ENCODE measurements at places on chromosomes 11 and 22. TPM values are rescaled to one million over a fixed set of nuclear protein-coding genes. Genes with fewer than 3 reads are reported as not detected.

DNA sequence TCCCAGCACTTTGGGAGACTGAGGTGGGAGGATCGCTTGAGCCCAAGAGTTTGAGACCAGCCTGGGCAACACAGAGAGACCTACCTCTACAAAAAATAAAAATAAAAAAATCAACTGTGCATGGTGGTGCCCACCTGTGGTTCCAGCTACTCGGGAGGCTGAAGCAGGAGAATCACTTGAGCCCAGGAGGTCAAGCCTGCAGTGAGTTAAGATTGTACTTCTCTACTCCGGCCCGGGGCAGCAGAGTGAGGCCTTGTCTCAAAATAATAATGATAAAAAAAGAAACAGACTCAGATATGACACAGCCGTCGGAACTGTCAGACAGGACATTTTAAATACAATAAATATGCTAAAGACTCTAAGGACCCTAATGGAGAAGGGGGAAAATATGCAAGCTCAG, 18.4 kb downstream of the ASCL2 start:
- no peak for DNase-seq

GRCh38 chr22:36701965-36702621, 1.5 kb downstream of the CACNG2 start:
- DNase-seq: no peak

DNA sequence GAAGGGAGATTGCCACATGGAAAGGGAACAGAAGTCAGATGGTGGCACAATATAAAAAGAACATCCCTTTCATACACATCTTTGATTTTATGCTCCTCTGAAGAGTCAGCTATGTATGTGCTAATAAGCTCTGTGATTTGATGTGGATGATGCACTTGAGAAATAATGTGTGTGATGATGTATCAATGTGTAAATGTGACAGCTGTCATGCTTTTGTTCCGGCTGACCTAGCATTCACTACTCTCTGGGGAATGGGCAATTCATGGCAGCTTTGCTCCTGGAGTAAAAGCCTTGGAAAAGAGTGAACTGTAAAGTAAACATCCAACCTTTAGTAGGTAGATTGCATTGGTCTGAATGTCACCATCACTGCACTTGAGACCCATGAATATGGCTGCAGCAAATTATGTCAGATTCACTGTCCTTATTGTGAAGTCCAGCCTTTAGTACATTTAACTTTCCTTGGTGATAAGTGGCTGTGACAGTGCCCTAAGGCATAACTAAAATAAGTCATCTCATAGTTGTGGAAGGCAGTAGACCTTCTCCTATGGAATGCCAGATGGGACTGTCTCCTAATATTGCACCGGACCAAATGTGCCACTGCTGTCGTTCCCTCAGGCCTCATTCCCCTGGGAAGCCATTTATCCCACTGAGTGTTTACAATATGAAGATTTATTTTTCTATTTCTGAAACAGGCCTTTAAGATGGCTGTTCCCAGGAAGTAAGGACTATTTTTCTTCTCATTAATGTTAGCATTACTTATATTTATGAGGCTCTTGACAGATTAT, 178.2 kb upstream of the CCDC90B start:
- DNase-seq: no peak

CDC42EP1 gene
- 97.0 TPM for total RNA-seq

CCDC179 gene
- not detected for total RNA-seq

GRCh38 chr11:91081440-91082043, 858.7 kb upstream of the CHORDC1 start:
- no peak for DNase-seq

ZP1 gene
- 0.68 TPM for total RNA-seq

- DNase-seq: no peak
These were observed 1340.7 kb downstream of the LRRC4C start for GRCh38 chr11:40118780-40119179.

GRCh38 chr22:46113110-46113909, 37.0 kb upstream of the PPARA start:
- DNase-seq: no peak

GRCh38 chr11:122756417-122756816, 81.9 kb upstream of the CRTAM start:
- DNase-seq: no peak

DNA sequence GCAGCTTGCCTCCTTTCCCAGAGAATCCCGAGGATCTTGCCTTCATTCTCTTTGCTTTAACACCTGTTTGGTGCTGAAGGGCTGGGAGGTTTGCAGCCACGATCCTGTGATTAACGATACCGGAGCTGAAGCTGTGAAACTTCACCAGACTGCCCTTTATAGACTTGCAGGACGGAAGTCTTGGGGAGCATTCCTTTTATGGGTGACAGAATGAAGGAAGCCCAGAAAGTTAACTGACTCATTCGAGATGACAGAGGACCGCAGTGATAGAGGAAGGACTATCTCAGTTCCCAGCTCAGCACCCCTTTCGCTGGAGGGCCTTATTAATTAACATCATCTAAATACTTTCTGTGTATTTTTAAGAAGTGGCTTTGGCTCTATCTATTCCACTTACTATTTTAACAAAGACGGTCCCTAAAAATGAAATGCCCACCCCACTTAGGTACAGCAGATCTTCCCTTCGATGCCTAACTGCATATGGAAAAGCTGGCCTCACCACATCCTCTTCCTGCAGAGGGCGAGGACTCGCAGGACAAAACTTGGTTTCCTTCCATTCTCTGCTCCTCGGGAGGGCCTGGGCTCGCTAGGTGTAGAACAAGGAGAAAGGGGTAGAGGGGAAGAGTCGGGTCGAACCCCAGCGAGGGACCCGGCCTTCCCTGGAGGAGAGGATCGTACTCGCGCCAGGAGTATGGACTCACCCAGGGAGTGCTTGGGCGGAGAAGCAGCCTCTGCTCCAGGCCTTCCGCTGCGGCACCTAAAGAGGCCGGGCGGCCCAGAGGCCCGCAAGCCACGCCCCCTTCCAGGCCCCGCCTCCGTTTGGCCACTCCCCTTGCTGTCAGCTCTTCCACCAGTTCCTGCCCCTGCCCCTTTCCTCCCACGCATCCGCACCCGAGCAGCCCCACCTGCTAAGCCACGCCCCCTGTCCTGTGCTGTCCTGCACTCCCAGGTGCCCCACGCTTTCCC, 30.7 kb upstream of the USP47 start:
- no peak for DNase-seq

- DNase-seq: peak; percentile 21
These were observed 557 bp downstream of the GTPBP1 start for GRCh38 chr22:38706101-38706900.

SSTR3 gene
- not detected for total RNA-seq

DNA sequence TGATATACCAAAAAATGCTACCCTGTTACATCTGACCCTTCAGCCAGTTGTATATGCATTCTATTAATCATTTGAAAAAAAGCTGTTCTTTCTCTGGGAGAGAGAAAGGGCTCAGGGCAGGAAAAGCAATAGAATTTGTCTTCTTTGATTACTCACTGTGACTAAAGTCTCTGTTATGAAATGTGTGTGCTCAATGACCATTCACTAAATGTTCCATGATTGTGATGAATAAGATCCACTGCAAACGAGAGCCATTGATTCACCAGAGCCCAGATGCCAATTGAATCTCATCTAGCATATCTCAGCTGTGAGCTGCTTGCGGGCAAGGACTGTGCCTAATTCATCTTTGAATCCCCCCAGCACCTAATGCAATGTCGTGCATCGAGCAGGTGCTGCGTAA, 184.3 kb downstream of the OPCML start:
- DNase-seq: no peak

- no peak for DNase-seq
These were observed 66.7 kb upstream of the LMO1 start for GRCh38 chr11:8330404-8330803.

DNA sequence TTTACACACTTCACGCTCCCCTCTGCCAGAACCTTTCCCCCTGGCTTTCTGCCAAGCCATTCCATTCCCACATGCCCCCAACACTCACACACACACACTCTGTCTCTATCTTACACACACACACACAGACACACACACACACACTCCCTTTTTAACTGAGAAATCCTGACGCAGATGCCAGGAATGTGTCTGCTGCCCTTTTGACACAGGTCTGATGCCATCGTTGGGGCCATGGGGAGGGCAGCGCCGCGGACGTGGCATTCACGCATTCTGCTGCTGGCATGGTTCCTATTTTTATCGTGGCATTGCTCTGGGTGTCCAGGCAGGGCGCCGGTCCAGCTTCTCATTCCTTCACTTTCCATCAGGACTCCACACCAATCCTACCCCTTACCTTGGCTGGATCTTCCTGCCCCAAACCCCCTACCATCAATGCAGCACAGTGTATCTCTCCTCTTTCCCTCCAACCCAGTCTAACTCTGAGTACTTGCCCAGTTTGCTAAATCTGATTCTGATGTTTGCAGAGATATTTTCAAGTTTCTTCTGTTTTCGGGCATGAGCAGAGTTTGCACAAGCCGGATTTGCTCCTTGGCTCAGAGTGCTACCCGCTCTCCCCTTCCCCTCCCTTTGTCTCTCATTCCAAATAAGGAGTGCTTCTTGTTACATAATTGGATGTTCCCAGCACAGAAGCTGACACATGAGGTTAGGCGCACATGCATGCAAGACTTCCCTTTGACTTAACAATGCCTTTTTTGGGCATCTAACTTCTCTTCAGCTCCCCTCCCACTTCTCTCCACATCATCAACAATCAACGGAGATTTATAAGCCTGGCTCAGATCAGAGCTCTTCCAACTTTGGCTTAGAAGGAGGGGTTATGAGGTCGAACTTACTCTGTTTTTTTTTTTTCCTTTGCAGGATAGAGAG, 18.8 kb downstream of the SNX19 start:
- peak; percentile 72 for DNase-seq

OR56B1 gene
- total RNA-seq: not detected

All from prostate gland (tissue), 2 donors.